ENCODE measurements at places on chromosomes 13 and 19.
A peak's percentile ranks its signal among the peaks of the same experiment; 100 is the strongest.

- no peak for DNase-seq
Observed at GRCh38 chr19:45010306-45010705, 9.0 kb downstream of the RELB start.

DNA sequence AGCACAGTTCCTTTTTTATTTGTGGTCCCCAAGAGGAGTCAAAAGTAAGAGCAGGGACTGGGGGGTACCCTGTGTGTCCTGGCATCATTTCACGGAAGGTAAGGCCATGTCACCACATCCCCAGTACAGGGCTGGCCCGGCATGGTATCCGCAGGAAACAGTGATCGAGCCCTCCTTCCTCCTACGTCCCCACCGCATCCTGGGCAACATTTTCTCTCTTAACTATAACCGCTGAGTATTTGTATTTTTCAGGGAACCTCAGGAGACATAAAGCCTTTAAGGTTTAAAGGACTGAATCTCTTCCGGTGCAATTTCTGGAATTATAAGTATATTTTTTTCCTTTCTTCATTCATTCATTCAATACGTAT lies 13.6 kb upstream of the LATS2 start:
- DNase-seq, result peak; percentile 73

- no peak for DNase-seq
Observed at GRCh38 chr13:54953786-54954185, 1925.2 kb downstream of the OLFM4 start.

DNA sequence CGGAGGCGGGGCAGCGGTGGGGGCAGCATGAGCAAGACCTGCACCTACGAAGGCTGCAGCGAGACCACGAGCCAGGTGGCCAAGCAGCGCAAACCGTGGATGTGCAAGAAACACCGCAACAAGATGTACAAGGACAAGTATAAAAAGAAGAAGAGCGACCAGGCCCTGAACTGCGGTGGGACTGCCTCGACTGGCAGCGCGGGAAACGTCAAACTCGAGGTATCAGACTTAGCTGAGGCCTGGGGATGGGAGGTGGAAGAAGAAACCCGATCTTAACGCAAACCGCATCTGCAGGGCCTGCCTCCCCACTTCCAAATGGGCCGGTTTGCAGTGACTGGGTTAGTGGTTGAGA lies 693 bp downstream of the RFXAP start:
- no peak for DNase-seq

DNA sequence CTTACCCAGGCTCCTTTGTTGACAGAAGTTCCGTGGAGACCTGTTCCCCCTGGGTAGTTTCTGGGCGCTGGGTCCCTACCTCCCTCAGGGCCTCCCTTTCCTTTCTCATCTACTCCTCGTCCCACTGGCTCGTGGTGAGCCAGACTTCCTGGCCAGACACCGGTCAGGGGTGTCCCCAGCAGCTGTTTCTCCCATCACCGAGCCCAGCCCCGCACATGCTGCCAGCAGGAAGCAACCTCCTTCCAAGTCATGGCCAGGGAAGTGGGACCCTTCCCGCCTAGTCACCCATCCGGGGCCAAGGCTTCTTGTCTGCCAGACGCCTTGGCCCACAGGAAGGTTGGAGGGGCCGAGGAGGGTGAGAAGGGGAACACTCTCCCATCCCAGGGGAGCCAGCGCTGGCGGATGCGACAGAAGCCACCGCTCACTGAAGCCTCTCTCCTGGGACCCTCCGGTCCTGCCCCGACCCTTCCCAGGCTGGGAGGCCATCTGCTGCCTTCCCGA lies 5.7 kb downstream of the PAK4 start:
- DNase-seq, result peak; percentile 83

GRCh38 chr19:11745869-11746268 lies 7.1 kb upstream of the ZNF823 start:
- no peak for DNase-seq

Data from kidney capillary endothelial cell (primary cell).